ENCODE measurements at places on chromosomes 11 and 22. TPM values are rescaled to one million over a fixed set of nuclear protein-coding genes. Genes with fewer than 3 reads are reported as not detected.

OR5P2 gene
- not detected for total RNA-seq

CALCA gene
- total RNA-seq, result not detected

HEPHL1 gene
- 0.51 TPM for total RNA-seq

GNB1L gene
- 2.8 TPM for total RNA-seq

C22orf31 gene
- total RNA-seq, result not detected

CHRNA10 gene
- total RNA-seq, result 0.51 TPM

SHISA8 gene
- total RNA-seq, result not detected

HPS5 gene
- total RNA-seq, result 58.9 TPM

SUSD2 gene
- total RNA-seq, result under 0.01 TPM

PNPLA5 gene
- not detected for total RNA-seq

NLRP6 gene
- total RNA-seq, result not detected

FJX1 gene
- 24.7 TPM for total RNA-seq

SLC22A8 gene
- not detected for total RNA-seq

ENDOD1 gene
- total RNA-seq, result 44.8 TPM

FAM227A gene
- total RNA-seq, result 0.26 TPM

MS4A12 gene
- total RNA-seq, result not detected

Data from bronchial epithelial cell (primary cell).